Upper lobe of right lung (tissue), 1 donor: ENCODE measurements at places on chromosomes 11 and 22.

DNA sequence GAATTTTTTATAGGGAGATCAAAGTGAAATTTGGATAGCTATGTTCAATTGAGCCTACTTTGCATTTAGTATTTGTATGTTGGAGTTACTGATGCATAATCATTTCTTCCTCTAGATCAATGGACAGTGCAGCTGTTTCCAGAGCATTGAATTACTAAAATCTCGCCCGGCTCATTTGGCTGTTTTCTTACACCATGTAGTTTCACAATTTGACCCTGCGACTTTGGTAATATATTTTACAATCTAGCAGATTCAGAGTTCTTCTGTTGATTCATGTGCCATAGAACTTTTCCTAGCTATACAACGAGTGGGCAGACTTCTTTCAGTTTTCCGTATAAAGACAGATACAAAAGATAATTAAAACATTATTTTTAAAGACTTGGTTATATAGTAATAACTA is 70.0 kb upstream of the GRIK4 start:
- no peak overlapping the region for H3K27ac ChIP-seq
- no peaks in the 10 kb centered on the region for H3K27me3 ChIP-seq
- no peaks in the 10 kb centered on the region for H3K4me1 ChIP-seq
- peaks cover 82% of the 10 kb centered on the region for H3K36me3 ChIP-seq

- H3K4me1 ChIP-seq, result peaks cover 8% of the 10 kb centered on the region
- H3K27ac ChIP-seq, result no peak overlapping the region
- no peak for DNase-seq
- no peak overlapping the region for H3K4me3 ChIP-seq
- no peaks in the 10 kb centered on the region for H3K27me3 ChIP-seq
These were observed 108.3 kb downstream of the PTPRJ start for GRCh38 chr11:48088682-48089050.

- H3K4me1 ChIP-seq, result peaks cover 3% of the 10 kb centered on the region
- no peak for DNase-seq
- H3K36me3 ChIP-seq, result no peaks in the 10 kb centered on the region
- H3K4me3 ChIP-seq, result no peak overlapping the region
- no peaks in the 10 kb centered on the region for H3K27me3 ChIP-seq
These were observed 132.5 kb downstream of the FBXO7 start for GRCh38 chr22:32607086-32607485.

- no peak overlapping the region for H3K27ac ChIP-seq
- H3K27me3 ChIP-seq, result no peaks in the 10 kb centered on the region
- H3K4me3 ChIP-seq, result no peak overlapping the region
- no peaks in the 10 kb centered on the region for H3K4me1 ChIP-seq
- no peaks in the 10 kb centered on the region for H3K36me3 ChIP-seq
- no peak for DNase-seq
These were observed 105.3 kb upstream of the KIRREL3 start for GRCh38 chr11:127105593-127106541.
